ENCODE measurements at places on chromosomes 4 and X.

DNA sequence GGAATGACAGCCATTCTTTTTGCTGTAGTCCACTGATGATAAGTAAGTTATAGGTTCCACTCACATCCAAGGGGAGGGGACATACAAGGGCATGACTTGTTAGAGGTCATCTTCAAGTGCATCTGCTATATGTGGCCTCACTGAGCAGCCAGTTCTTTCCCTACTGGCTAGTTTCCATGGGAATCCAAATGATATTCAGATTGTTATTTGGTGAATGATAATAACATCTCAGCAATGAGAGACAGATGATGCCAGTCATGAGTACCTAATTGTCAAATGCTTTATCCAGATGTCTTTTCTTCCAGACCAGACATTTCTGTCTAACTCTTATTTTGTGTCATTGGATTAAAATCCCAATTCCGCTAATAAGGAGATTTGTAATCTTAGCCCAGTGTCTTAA lies 460.4 kb upstream of the BOD1L1 start:
- no peak for DNase-seq

GRCh38 chr4:56803471-56803870 lies 18.0 kb downstream of the SPINK2 start:
- DNase-seq = no peak

DNA sequence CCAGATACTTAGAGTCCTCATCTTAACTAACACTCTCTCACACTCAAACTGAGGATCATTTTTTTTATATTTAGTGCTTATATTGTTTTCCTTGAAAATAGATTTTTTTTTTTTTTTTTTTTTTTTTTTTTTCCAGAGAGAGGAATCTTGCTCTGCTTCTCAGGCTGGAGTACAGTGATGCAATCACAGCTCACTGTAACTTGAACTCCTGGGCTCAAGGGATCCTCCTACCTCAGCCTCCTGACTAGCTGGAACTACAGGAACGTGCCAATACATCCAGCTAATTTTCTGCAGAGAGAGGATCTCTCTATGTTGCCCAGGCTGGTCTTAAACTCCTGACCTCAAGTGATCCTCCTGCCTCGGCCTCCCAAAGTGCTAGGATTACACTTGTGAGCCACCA lies 650.3 kb upstream of the ATOH1 start:
- no peak for DNase-seq

- DNase-seq = no peak
These were observed 674 bp downstream of the SEC24B start for GRCh38 chr4:109434007-109434971.

DNA sequence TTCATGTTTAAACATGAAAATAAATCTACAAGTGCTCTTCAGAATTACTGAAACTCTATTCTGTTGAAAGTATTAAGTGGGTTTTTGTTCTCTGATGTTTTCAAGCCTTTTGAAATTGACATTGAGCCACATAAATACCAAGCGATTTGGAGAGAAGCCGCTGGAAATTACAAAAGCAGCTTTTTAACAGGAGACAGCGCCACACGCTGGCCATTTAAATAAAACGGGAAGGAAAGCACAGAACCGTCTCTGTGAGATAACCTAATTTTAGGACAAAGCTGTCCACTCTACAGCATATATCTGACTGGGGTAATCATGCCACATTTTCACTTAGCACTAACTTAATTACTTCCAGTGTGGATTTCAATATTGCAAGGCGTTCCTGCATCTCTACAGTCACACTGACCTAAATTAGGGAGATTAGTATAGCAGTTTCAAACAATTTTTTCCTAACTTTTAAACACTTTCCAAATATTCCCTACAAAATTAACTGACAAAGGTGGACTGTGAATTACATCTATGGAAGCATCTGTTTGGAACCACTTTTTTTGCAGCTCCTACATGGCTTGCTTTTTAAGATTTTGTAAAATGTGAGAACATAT lies 6.8 kb upstream of the ANOS1 start:
- no peak for DNase-seq

GRCh38 chr4:184100297-184100885 lies 117.3 kb downstream of the ENPP6 start:
- DNase-seq = no peak

- DNase-seq = no peak
These were observed 274.3 kb downstream of the FRMPD4 start for GRCh38 chrX:12412561-12412960.

DNA sequence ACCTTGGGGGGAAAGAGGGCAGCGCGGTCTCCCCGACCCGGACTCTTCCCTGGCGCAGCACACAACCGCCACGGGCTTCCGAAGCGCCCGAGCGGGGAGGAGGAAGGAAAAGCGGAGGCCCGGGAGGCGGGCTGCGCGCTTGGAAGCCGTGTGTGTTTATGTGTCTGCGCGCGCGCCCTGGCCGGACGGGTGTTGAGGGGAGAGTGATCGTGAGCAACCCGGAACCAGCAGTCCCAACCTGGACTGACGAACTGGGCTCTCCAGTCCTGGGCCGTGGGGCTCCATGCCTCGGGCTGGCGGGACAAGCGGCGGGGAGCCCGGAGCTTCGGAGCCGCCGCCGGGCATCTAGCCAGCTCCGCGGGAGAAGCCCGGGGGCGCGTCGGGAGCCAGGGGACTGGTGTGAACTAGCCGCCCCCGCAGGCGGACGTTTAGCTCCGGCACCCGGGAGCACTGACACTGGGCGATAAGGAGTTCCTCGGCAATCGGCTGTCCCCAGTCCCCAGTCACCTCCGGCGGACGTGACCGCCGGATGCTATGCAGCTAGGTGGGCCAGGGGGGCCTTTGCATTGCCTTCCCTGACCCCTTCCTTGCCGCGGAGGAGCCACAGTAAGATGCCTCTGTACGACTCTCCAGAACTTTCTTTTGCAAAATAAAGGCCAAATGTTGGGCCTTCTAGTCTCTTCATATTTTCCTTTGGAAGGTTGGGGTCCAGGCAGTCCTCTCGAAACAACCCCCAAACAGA lies 74.8 kb upstream of the BCOR start:
- DNase-seq = no peak

DNA sequence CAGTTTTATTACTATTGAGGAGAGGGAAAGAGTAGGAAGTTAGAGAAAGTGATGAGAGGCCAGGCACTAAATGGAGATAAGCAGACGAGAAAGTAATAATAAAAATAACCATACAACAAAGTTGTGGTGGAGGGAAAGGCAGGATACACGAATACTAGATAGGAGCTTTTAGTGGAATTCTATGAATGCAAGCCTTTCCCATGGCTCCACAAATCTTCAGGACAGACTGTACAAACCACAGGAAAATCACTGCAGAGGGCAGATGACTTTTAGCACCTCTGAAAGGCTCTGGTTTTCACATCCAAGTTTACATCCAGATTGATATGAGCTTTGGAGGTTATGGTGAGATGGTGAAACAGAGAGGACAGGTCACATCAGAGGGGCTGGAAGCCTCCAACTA lies 41.5 kb downstream of the TNIP3 start:
- DNase-seq = no peak

GRCh38 chrX:127578395-127578794 lies 473.8 kb downstream of the ACTRT1 start:
- no peak for DNase-seq

DNA sequence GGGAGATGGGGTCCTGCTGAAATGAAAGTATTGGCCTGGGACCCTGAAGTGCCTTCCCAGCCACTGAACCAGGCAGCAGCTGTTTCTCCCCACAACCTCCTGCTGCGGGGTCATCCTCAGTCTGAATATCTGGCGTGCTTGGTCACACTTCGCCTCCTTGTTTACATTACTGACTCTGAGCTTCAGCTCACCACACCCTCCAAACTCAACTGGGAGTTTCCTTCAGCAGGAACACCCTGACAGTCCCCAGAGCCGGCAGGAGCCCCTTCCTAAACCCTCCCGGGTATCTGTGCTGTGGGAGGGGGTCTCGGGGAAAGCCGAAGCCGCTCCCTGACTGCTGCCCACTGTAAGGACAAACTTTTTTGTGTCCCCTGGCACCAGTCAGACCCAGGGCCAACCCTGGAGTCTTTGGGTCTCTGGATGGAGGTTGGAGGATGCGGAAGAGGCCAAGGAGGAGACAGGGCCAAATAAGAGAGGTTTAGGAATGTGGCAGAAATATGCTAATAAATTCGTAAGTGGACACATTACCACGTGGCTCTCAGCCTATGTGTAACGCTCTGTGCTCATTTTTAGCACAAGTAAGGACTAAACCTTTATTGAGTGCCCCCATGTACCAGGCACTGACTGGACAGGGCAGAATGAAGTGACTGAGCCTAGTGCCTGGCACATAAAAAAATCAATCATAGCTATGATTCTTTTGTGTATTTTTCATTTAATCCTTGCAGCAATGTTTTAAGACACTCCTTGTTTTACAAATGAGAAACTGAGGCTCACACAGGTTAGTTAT lies 20.7 kb downstream of the FHDC1 start:
- DNase-seq = no peak

- no peak for DNase-seq
These were observed 33.7 kb downstream of the DHX15 start for GRCh38 chr4:24550441-24551175.

DNA sequence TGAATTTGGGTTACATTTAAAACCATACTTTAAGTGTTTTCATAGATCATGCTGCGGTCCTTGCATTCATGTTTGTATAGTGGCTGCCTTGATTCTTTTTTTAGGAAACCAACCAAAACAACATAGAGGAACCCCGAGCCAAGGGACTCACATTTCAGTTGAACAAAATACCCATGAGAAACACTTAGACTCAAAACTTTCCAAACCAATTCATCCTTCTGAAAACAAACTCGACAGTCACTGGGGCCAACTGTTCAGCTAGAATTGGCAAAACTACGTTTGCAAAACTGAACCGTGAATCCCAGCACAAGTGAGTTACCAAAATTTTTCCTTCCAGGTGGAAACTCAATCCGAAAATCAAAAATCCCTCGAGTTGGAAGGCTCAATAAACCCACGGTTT lies 1.4 kb downstream of the ADGRA3 start:
- DNase-seq = no peak

GRCh38 chr4:173371292-173372192 lies 788 bp downstream of the SAP30 start:
- DNase-seq = peak; percentile 7

DNA sequence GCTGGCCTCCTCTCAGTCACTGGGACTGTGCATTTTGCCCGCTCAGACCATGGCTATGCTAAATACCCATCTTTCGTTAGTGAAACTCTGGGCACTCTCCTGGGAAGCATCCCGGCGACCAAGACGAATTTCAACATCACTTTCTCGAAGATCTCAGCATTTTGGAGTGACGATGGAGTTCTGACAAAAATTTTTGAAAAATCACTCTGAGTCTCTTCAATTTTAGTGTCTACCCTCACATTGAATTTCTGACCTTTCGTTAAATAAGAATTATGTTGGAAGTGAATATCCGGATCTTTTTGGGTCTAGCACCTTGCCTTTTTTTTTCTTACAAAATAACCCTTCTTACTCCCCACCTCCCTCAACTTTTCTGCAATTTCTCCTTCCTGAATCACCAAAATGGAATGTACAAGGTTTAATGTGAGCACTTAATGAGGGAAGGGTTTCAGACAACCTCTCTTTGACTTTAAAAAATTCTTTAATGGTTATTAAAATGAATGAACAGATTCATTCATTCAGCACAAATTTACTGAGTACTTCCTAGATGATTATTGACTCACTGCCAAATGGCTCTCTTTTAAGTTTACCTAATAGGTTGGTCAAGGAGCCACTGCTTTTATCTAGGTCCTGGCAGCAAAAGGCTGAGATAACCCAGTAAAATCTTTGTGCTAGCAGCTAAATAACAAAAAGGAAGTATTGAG lies 746 bp upstream of the AADAT start:
- DNase-seq = no peak

GRCh38 chr4:119025420-119025819 lies 110.2 kb upstream of the MYOZ2 start:
- DNase-seq = no peak

GRCh38 chr4:123443401-123444289 lies 47.0 kb downstream of the SPRY1 start:
- DNase-seq = no peak

GRCh38 chrX:17067534-17067933 lies 121.1 kb downstream of the REPS2 start:
- DNase-seq = no peak

DNA sequence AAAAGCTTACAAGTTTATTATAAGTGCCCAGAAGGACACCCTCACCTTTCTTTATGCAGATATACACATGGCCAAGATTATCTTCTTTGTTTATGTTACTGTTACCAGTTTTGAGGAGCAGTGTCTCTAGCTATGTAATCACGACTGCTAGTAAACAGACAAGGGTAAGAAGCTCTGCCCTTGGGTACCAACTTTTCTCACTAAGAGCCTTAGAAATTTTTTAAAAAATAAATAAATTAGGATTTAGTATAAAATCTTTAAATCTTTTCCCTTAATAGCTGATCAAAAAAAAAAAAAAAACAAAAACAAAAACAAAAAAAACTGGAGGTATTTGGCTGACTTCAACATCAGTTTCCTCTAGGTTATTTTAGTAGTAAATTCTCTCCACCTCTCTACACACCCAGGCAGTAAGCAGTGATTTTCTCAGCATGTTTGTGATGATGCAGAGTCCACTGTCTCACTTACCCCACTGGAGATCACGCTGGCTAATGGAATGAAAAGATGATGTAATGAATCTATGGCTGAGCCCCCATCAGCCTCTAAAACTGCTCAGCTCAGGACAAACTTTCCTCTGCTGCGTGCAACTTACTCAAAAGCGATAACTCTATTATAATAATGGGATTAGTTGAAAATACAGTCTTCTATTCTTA lies 125.9 kb downstream of the FRYL start:
- no peak for DNase-seq

DNA sequence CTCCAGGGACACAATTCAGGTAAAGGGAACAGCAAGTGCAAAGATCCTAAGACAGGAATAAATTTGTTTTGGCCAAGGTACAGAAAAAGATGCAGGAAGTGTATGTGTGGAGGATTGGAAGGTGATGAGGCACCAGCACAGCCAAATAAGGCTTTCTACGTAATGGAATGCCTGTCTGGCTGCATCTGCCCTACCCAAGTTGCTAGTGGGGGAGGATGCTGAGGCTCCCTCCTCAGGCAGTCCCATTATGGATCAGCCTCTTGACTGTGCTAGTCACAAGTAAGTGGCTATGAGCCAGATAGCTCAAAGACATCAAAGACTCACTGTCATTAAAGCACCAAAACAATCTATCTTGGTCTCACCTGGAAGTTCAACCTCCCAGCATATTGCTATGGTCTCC lies 300.9 kb upstream of the FAT4 start:
- DNase-seq = no peak

- no peak for DNase-seq
These were observed 115.6 kb downstream of the ARAP2 start for GRCh38 chr4:36128689-36129088.

DNA sequence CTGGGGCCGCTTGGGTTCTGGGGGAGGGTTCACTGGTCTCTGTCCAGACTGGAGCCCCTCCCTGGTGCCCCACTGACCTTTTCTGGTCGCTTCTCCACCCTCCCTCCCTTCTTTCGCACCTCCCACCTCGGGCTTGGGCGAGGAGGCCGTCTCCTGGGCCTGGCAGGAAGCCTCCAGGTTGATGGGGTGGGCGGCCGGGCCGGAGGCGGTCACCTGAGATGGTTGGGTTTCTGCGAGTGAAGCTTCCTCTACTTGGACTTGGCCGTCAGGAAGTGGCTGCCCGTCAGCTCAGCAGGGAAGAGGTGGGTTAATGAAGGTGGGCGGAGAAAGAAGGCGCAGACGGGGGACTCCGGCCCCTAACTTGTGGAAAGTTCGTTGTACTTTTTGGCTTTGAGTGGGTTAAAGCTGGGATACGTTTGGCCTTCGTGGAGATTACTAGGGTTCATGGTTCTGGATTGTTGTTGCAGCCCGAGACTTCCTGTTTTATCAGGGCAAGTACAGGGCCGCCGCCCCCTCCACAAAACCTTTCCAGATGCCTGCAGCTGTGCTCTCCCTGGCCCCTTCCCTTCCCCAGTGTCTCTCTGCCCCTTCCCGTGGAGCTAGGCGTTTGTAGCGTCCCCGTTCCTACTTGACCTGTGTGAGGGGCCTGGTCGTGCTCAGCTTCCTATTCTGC lies 1.2 kb downstream of the AKAP17A start:
- DNase-seq = no peak

All from stimulated activated CD4-positive, alpha-beta T cell treated with anti-CD3 and anti-CD28 coated beads, Interleukin-1b, Interleukin-23, amount 100 ng/mL, for 24 hours (primary cell).